PC-3 (cell line): ENCODE measurements at places on chromosomes 5 and 9. TPM values are rescaled to one million over a fixed set of nuclear protein-coding genes. Genes with fewer than 3 reads are reported as not detected.

- H3K4me1 ChIP-seq, result no peaks in the 10 kb centered on the region
- no peaks in the 10 kb centered on the region for H3K36me3 ChIP-seq
- H3K27me3 ChIP-seq, result no peaks in the 10 kb centered on the region
- DNase-seq, result peak; percentile 44
- no peak overlapping the region for H3K27ac ChIP-seq
Observed at GRCh38 chr9:249025-249424, 34.4 kb downstream of the DOCK8 start.

DNA sequence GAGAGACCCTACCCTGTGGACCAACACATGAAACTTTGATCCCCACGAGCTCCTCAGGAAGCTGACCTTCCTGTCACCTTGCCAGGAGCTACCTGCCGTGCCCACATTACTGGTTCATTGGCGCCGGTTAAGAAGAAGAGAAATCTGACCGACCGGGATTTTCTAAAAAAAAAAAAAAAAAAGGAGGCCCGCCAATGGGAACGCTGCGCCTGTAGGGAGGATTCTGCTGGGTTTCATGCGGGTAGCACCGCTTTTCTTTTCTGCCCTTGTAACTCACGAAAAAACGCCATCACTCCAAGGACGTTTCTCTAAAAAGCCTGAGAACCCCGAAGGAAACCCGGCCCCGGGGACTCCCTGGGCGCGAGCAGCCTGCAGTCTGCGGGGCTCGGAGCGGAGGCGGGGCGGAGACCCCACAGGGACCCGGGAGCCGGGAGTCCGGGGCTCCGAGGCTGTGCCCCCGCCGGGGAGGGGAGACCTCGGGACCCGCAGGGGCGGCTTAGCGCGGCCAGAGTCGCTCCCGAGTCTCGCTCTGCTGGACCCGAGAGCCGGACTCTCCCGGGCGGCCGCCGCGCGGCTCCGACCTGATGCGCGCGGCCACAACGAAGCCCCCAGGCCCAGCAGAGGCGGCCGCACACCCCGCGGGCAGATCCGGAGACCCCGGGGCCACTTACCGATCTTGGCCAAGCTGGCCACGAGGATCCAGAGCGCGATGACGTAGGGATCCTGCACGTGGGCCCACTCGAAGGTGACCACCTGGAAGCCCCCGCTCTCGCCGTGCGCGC lies 617 bp downstream of the SLC9A3 start:
- H3K36me3 ChIP-seq, result no peaks in the 10 kb centered on the region
- H3K27me3 ChIP-seq, result peaks cover 34% of the 10 kb centered on the region
- H3K27ac ChIP-seq, result no peak overlapping the region
- DNase-seq, result no peak
- H3K4me1 ChIP-seq, result no peaks in the 10 kb centered on the region
- no peak overlapping the region for H3K4me3 ChIP-seq

MCIDAS gene
- 1.6 and 3.3 TPM in 2 replicates for total RNA-seq

- no peaks in the 10 kb centered on the region for H3K27me3 ChIP-seq
- no peak overlapping the region for H3K4me3 ChIP-seq
- no peak overlapping the region for H3K27ac ChIP-seq
- no peaks in the 10 kb centered on the region for H3K36me3 ChIP-seq
- no peaks in the 10 kb centered on the region for H3K4me1 ChIP-seq
Observed at GRCh38 chr5:6181147-6181729, 197.1 kb downstream of the MED10 start.

PTPRD gene
- total RNA-seq, result 0.63 TPM in 1 of 2 replicates, not detected in the other

- peak; percentile 72 for DNase-seq
- H3K27me3 ChIP-seq, result no peaks in the 10 kb centered on the region
- no peak overlapping the region for H3K27ac ChIP-seq
- no peak overlapping the region for H3K4me3 ChIP-seq
- peaks cover 10% of the 10 kb centered on the region; the same call in 1 of the 2 replicates for H3K4me1 ChIP-seq
Observed at GRCh38 chr9:92138157-92138959, 23.1 kb upstream of the SPTLC1 start.

TMEM232 gene
- 1.4 TPM in 1 of 2 replicates, not detected in the other for total RNA-seq

DNA sequence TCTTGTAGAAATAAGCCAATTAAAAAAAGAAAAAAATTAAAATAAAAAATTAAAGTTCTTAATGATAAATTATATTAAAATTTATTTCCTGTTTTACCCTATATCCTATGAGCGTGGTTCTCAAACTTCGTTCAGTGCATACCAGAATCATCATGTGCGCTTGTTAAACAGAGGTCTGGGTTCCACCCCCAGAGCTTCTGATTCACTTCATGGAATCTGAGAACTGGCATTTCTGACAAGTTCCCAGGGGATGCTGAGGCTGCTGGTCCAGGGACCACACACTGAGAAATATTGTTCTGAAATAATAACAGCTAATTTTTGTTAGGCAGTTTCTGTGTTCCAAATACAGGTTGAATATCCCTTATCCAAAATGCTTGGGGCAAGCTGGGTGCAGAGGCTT lies 79.3 kb downstream of the TMC1 start:
- no peaks in the 10 kb centered on the region for H3K27me3 ChIP-seq
- H3K4me1 ChIP-seq, result no peaks in the 10 kb centered on the region
- H3K27ac ChIP-seq, result no peak overlapping the region
- no peak for DNase-seq
- H3K4me3 ChIP-seq, result no peak overlapping the region

- H3K27ac ChIP-seq, result no peak overlapping the region
- H3K4me3 ChIP-seq, result no peak overlapping the region
- no peaks in the 10 kb centered on the region for H3K27me3 ChIP-seq
- H3K4me1 ChIP-seq, result no peaks in the 10 kb centered on the region
Observed at GRCh38 chr9:79924836-79925235, 353.1 kb downstream of the TLE4 start.

DNA sequence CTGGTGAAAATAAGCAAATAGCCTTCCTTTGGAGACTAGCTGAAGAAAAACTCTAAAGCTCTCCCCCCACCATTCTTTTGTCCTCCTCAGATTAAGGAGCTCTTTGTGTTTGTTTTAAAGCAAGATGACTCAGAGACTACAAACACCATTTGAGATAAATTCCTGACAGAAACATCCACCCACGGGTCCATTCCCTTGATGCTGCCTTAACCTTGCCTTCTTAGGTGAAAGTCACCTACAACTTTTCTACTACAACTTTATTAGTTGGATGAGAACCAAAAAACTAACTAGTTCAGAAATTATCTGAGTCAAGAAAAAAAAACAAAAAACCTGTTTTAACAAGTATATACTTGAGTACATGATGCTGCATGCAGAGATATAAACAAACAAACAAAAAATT lies 831.1 kb downstream of the NR2F1-AS1 start:
- peaks cover 12% of the 10 kb centered on the region for H3K4me1 ChIP-seq
- no peak overlapping the region for H3K4me3 ChIP-seq
- no peaks in the 10 kb centered on the region for H3K27me3 ChIP-seq
- no peaks in the 10 kb centered on the region for H3K36me3 ChIP-seq

DNA sequence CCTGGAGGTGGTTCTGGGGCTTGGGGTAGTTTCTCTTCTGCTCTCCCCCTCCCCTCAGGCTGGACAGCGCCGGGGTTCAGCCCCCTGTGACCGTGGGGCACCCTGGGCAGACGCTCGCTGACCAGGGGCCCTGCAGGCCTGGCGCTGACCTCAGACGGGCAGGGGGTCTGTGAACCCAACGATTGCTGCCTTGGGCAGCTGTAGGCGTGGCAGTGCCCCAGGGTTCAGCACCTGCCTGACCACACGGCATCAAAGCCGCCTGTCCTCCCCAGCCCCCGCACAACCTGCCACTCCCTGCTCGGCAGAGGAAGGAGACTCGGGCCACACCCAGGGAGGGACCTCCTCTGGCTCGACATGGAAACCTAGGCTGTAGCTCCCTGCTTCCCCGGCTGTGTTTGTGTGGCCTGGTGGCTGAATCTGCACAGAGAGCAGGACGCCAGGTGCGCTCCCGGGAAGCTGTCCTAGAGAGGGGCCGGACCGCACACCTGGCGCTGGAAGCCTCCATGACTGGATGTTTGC lies 12.2 kb downstream of the LCN12 start:
- H3K4me1 ChIP-seq, result peaks cover 8% of the 10 kb centered on the region
- no peaks in the 10 kb centered on the region for H3K36me3 ChIP-seq
- H3K27ac ChIP-seq, result no peak overlapping the region
- H3K27me3 ChIP-seq, result no peaks in the 10 kb centered on the region

FRRS1L gene
- not detected in 2 replicates for total RNA-seq

GRCh38 chr9:98050351-98050750 lies 6.2 kb upstream of the NANS start:
- H3K27me3 ChIP-seq, result no peaks in the 10 kb centered on the region
- no peaks in the 10 kb centered on the region for H3K36me3 ChIP-seq
- H3K4me1 ChIP-seq, result no peaks in the 10 kb centered on the region
- no peak overlapping the region for H3K4me3 ChIP-seq

GRCh38 chr9:131598121-131598520 lies 52.8 kb downstream of the PRRT1B start:
- no peak for DNase-seq
- no peaks in the 10 kb centered on the region for H3K4me1 ChIP-seq
- no peaks in the 10 kb centered on the region for H3K36me3 ChIP-seq
- H3K27me3 ChIP-seq, result no peaks in the 10 kb centered on the region
- H3K27ac ChIP-seq, result no peak overlapping the region

PRDM9 gene
- total RNA-seq, result 0.11 and 0.12 TPM in 2 replicates

DNA sequence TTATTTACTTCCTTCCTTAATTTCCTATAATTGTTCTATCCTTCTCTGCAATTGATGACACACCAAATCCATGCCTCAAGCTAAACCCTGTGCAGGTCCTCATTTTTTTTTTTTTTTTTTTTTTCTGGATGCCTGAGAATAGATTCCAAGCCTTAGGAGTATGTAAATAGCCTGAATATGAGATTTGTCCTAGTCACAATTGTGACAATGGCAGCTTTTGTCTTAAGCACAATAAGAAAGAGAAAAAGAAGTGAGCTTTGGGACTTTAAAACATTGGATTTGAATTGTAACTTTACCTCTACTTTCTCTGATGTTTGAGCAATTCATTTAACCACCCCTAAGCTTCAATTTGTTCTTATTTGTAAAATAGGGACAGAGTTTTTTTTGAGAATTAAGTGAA lies 280.5 kb downstream of the TUSC1 start:
- H3K4me3 ChIP-seq, result no peak overlapping the region
- no peaks in the 10 kb centered on the region for H3K27me3 ChIP-seq
- no peaks in the 10 kb centered on the region for H3K36me3 ChIP-seq
- DNase-seq, result no peak
- H3K27ac ChIP-seq, result no peak overlapping the region

- no peaks in the 10 kb centered on the region for H3K27me3 ChIP-seq
- H3K4me3 ChIP-seq, result no peak overlapping the region
- DNase-seq, result peak; percentile 16
- H3K36me3 ChIP-seq, result no peaks in the 10 kb centered on the region
- no peak overlapping the region for H3K27ac ChIP-seq
Observed at GRCh38 chr9:122206118-122207046, 22.4 kb downstream of the LHX6 start.

GRCh38 chr5:119390404-119390803 lies 34.6 kb downstream of the TNFAIP8 start:
- peaks cover 15% of the 10 kb centered on the region for H3K4me1 ChIP-seq
- H3K36me3 ChIP-seq, result no peaks in the 10 kb centered on the region
- no peaks in the 10 kb centered on the region for H3K27me3 ChIP-seq

FAM78A gene
- 0.07 and 0.40 TPM in 2 replicates for total RNA-seq

- no peak overlapping the region for H3K27ac ChIP-seq
- H3K4me1 ChIP-seq, result no peaks in the 10 kb centered on the region
- no peak for DNase-seq
Observed at GRCh38 chr5:107990881-107991810, 320.4 kb upstream of the EFNA5 start.

- no peak overlapping the region for H3K4me3 ChIP-seq
- peaks cover 11% of the 10 kb centered on the region for H3K4me1 ChIP-seq
- no peaks in the 10 kb centered on the region for H3K36me3 ChIP-seq
- no peak for DNase-seq
Observed at GRCh38 chr5:74529101-74529500, 111.4 kb downstream of the ENC1 start.

GRCh38 chr9:34069831-34070230 lies 21.1 kb upstream of the UBAP2 start:
- peak; percentile 78 for DNase-seq
- H3K4me3 ChIP-seq, result no peak overlapping the region
- H3K4me1 ChIP-seq, result peaks cover 26% of the 10 kb centered on the region
- no peaks in the 10 kb centered on the region for H3K36me3 ChIP-seq
- H3K27ac ChIP-seq, result no peak overlapping the region
- no peaks in the 10 kb centered on the region for H3K27me3 ChIP-seq

- 0 out of 2 replicates have a peak overlapping the region, but pooled peaks have one; percentile 22 for H3K27ac ChIP-seq
- DNase-seq, result peak; percentile 23
- peaks cover 41% of the 10 kb centered on the region for H3K4me1 ChIP-seq
Observed at GRCh38 chr9:81687521-81688261, 1.7 kb downstream of the TLE1 start.

- peak; percentile 17 for DNase-seq
- H3K4me1 ChIP-seq, result no peaks in the 10 kb centered on the region
- no peak within 1 kb of the TSS for H3K27ac ChIP-seq
- H3K36me3 ChIP-seq, result no peaks in the 10 kb centered on the region
- peak within 1 kb of the TSS; percentile 56 for H3K4me3 ChIP-seq
Observed at GRCh38 chr5:146878476-146879172, at the start of gene PPP2R2B. PPP2R2B (minus strand) TSS chr5:146878757.

DNA sequence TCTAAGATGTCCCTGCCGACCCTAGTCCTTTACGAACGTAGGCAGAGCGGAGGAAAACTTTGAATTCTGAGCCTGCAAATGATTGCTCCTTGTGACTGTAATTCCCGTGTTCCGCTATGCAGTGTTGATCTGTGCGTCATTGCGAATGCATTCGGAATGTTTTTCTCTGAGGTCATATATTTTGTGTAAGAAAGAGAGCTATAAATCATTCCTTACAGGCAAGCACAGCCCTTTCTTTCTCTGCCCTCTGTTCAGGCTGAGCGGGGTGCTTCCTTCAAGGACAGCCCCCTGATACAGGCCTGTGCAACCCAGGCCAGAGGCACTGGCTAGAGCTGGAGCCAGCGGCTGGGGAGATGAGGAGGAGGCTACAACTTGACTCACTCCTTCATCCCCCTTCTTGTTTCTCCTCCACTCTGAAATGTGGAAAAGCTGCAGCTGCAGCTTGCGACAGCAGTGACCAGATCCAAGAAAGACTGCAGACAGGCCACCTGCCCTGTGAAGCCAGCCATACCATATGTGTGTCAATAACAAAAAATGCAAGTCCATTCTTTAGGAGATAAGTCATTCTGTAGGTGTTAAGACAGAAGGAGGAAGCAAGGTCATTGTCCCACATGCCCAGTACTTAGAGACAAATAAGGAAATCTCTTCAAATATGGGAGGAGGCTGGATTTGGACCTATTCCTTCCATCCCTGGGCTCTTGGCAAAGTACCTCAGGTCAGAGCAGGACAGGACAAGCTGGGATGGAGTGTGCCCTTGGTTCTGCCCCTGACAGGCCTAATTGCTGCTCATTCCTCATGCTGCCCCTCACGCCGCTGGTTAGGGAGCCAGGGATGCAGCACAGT lies 345.7 kb upstream of the WWC1 start:
- H3K27me3 ChIP-seq, result peaks cover 52% of the 10 kb centered on the region
- no peak for DNase-seq
- no peaks in the 10 kb centered on the region for H3K36me3 ChIP-seq
- no peak overlapping the region for H3K27ac ChIP-seq
- H3K4me1 ChIP-seq, result no peaks in the 10 kb centered on the region

SPINK1 gene
- not detected in 2 replicates for total RNA-seq

DNA sequence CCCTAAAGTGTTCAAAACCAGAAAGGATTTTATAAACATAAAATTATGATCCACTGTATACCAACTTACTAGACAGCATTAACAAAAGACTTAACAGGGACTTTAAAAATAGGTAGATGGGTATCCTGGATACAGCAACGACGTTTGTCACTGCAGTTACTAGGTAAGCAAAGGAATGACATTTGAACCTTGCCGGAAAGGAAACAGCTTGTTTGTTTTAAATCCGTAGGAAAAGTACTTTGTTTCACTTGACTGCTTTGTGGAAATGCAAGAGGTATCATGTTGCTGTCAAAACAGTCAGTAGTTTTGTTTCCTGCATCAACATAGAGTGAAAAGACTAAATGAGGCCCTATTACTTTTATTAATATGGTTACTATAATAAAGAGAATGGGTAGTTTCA lies 122.9 kb downstream of the CDC42SE2 start:
- no peak overlapping the region; the same call in 1 of the 2 replicates for H3K27ac ChIP-seq
- peak; percentile 35 for DNase-seq
- peaks cover 8% of the 10 kb centered on the region; the same call in 1 of the 2 replicates for H3K4me1 ChIP-seq
- H3K27me3 ChIP-seq, result no peaks in the 10 kb centered on the region
- no peak overlapping the region for H3K4me3 ChIP-seq
